SK-N-SH treated with all-trans-retinoic acid at 6 μM for 48 hours (cell line): ENCODE measurements at places on chromosomes 1 and 21.

DNA sequence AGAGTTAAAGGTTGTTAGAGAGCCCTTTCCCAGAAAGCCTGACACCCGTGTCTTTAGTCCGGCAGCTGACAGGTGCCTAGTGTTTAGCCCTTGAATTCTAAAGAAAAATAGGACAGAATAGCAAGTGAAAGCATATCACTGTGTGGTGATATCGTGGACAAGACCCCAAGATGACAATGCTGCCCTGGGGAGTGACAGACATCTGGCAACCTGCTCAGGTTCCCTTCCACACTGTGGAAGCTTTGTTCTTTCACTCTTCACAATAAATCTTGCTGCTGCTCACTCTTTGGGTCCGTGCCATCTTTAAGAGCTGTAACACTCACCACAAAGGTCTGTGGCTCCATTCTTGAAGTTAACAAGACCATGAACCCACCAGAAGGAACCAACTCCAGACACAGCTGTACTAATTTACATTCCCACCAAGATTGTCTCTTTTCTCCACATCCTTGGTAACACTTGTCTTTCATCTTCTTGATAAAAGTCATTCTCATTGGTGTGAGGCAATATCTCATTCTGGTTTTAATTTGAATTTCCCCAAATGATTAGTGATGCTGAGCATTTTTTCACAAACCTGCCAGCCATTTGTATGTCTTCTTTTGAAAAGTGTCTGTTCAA, 107.6 kb upstream of the SGIP1 start:
- ATAC-seq: no peak

DNA sequence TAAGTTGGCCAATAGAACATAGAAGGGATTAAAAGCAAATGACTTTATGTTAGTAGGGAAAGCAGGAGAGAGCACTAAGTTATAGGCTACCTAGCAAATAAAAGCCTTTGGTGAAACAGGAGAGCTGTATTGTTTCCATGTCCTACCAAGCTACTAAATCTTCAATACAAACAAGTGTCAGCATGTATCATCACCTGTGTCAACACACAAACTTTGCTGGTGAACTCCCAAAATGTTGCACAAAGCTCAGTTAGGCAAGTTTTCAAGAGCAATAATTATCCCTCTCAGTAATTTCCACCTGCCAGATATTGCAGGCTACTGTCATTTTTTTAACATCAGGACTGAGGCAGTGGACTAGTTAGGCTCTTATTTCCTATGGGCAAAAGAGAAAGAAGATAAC, 77.7 kb upstream of the ADAM30 start:
- no peak for ATAC-seq

GRCh38 chr21:33543505-33544129, 779 bp downstream of the SON start:
- peak; percentile 26; the same call in 2 of the 3 replicates for ATAC-seq

GRCh38 chr1:228180271-228180958, 14.8 kb downstream of the IBA57 start:
- ATAC-seq: peak; percentile 61

DNA sequence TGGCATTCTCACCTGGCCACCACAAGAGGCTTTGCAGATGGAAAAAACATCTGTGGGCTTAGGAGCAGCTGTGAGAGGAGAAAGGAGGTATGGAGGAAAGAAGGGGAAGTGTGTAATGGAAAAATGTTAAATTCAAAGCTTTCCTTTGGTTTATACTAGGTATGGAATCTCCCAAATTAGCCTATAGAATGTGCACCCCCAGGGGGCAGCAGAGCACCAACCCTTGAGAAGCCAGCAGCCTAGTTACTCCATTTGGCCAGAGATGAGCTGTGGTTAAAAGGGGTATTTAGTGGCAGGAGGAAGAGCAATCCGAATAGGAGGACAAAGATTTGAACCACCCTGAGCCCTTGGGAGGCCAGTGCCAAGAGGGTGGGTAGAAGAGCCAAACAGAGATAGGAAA, 97.5 kb upstream of the CTTNBP2NL start:
- ATAC-seq: peak; percentile 82

- no peak for ATAC-seq
These were observed 125 bp downstream of the ATP5PF start for GRCh38 chr21:25734654-25734903.

- ATAC-seq: peak; percentile 20; the same call in 1 of the 3 replicates
These were observed 333.9 kb downstream of the SRGAP2C start for GRCh38 chr1:121518726-121519041.

DNA sequence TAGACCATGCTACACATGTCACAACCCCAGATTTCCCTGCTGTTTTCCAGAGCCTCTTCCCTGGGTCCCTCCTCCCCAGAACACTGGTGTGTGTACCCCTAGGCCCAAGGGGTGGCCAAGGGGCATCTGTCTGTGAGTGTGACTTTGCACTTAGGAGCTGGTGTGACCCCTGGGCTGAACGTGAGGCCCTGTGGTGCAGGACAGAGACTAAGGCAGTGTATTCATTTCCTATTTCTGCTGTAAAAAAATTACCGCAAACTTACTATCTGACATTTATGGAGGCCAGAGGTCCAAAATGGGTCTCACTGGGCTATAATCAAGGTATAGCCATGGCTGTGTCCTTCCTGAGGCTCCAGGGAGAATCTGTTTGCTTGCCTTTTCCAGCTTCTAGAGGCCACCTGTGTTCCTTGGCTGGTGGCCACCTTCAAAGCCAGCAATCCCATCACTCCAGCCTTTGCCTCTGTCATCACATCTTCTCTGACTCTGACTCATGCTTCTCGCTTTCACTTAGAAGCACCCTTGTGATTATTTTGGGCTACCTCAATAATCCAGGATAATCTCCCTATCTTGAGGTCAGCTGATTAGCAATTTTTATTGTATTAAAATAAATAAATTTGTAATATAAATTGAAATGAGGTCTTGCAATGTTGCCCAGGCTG, 24.0 kb upstream of the ELOA start:
- ATAC-seq: no peak

DNA sequence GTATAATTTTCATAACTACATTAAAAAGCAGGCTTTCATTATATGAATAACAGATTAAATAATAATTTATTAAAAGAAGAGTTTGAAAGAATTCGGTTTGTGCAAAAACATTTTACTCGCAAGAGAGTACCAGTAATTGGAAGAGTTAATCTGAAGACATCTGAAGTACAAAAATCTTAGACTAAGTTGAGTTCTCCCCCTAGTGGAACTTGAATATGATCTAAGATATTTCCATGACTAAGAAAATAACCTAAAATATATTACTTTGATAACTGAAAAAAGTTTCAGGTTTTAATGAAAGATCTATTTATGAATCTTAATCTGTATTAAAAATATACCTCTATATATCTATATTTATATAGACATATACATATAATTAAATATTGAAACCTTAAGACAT, 112.5 kb upstream of the GFI1 start:
- ATAC-seq: no peak

DNA sequence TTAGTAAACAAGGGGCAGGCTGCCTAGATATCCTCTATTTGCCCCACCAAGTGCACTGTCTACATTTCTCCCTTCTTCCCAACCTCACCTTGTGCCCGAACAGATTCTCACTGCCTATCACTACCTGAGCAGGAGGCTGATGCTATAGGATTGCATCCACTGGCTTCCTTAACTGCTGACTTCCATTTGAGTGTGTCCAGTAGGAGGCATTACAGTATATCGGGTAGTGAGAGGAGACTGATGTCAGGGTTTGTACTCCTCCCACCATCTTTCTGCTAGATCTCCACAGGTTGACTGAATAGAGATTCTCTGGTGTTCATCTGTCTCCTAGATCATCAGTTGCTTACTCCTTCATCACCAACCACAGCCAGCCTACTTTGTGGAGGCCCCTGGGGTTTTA, 796.3 kb downstream of the LRRIQ3 start:
- ATAC-seq: no peak

DNA sequence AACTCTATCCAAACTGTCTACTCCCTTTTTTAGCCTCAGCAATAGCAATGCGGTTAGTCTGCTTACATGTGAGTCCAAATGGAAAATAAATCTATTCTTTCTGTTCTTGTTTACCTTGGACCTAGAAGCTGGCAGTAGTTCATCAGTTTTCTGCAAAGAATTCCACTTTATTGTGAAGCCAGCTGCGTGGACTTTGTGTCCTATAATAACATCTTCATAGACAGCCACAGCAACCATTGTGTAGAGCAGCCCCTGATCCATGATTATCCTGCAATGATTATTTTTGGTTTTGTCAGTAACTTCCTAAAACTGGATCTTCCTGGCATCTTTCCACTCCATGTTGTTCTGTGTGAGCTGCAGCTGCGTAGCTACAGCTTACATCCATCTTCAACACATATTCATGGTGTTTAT, 408.7 kb downstream of the NUF2 start:
- ATAC-seq: no peak

DNA sequence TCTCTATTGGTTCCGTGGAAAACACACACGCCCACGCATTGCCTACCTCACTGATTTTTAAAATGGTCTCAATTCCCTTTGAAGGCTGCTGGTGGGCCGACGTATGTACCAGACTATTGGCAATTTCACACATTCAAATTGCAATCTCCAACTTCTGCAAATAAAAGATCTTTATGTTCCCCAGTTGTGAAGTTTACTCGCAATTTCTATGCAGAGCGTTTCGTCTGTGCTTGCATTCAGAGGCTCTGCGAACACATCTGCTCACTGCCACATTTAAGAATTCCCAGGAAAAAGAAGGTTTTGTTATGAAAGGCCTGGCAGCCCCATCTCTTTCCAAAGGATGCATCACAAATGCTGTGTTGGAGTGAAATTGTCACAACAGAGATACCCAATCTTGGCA, 288.0 kb upstream of the KAZN start:
- ATAC-seq: no peak

- ATAC-seq: no peak
These were observed 19.1 kb downstream of the RCSD1 start for GRCh38 chr1:167648978-167649744.

DNA sequence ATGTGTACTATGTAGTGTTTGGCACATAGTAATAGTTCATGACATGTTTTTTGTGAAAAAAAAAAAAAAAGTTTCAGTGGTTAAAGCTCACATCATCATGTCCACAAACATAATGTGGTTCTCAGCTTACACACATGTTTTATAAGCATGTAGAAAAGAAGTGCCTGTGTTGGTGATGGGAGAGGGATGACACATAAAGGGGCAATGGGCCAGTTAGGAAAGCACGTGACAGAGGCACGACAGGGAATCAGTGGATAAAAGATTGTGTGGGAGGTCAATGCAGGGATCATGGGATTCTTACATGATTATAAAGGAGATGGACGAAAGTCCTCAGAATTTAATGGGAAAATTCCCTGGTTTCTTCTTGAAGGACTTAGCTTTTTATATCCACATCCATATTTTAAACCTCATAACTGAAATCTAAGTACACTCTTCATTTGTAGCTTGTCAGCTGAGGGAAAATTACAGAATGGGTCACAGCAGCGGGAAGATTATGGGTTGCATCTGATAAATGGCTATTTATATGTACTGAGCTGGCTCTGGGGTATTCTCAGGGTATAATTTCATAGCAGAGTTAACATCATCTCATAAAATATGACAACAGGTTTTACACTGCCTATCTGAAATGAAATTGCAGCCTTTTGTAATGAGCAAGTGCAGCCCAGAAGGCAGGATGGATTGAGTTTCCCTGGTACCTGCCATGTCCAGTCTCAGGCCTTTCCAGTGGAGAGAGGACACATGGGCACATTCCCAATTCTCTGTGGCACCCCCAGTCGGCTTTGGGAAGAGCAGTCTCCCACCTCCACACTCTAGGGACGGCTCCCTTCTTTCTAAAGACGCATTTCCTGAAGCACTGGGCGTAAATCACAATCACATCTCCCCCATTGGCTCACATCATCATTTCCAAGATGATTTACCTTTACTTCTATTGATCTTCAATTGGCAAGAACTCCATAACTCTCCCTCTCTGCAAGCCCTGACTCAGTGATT, 42.3 kb upstream of the NHLH2 start:
- no peak for ATAC-seq

DNA sequence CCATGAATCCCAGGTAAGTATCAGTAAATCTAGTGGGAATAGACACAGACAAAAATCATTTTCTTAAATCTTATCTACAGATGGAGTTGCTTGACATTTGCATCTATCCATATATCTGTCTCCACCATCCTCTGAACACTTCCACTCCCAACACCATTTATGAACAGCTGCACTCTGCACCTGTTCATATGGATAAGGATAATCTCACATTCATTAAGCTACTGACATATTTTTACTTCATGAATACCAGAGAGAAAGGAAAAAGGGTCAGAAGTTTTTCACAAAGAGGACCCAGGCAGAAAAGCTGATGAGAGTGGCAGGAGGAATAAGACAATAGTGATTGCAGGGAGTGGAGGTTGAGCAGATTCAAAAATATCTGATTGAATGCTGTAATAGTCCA, 222.6 kb downstream of the DNAH14 start:
- ATAC-seq: no peak

- no peak for ATAC-seq
These were observed 11.7 kb downstream of the RNU5D-1 start for GRCh38 chr1:44719318-44719717.

- peak; percentile 40 for ATAC-seq
These were observed 35.4 kb upstream of the CD1D start for GRCh38 chr1:158145173-158145719.

DNA sequence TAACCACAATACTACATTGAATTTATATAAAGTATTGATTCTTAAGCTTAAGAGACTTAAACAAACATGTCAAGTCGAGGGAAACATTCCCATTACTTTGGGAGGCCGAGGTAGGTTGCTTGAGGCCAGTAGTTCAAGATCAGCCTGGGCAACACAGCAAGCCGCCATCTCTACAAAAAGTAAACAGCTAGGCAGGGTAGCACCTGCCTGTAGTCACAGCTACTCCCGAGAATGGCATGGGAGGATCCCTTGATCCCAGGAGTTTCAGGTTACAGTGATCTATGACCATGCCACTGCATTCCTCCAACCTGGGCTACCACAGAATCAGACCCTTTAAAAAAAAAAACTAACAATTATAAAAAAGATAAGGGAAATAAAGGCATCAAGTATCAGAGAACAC, 50.4 kb downstream of the EIF4G3 start:
- no peak for ATAC-seq

DNA sequence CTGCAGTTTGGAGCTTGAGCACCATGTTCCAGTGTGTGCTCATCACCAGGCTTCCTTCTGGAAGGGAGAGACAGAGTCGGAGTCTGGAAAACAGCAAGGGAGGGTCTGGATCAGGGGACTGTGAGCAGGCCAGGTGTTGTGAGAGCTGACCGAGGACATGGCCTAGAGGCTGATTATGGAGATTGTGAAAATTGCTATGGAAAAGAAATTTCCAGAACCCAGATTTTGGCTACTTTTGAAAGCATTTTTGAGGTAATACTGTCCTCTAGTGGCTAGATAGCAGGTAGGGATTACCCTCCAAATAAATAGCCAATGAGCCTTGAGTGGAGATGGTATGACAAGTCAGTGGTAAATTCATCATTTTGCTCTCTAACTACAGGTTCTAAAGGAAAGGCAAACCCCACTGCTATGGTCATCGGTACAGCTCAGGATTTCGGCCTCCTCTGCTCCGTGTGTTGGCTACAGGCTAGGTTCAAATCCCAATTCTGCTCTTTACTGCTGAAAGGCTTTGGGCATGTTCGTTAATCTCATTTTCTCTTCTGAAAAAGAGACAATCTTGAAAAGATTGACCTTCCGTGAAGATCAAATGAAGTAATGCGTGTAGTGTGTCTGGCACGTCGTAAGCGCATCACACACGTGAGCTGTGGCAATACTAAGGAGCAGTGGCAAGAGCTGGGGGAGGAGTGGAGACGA, 1.0 kb upstream of the HAO2 start:
- peak; percentile 90 for ATAC-seq
